ENCODE measurements at places on chromosomes 3 and 15. TPM values are rescaled to one million over a fixed set of nuclear protein-coding genes. Genes with fewer than 3 reads are reported as not detected.

Gene WNT5A
- 4.2 TPM for total RNA-seq

Gene CYP11A1
- total RNA-seq = 0.55 TPM

Gene UROC1
- total RNA-seq = not detected

Gene CFAP100
- not detected for total RNA-seq

Gene CCDC39
- not detected for total RNA-seq

DNA sequence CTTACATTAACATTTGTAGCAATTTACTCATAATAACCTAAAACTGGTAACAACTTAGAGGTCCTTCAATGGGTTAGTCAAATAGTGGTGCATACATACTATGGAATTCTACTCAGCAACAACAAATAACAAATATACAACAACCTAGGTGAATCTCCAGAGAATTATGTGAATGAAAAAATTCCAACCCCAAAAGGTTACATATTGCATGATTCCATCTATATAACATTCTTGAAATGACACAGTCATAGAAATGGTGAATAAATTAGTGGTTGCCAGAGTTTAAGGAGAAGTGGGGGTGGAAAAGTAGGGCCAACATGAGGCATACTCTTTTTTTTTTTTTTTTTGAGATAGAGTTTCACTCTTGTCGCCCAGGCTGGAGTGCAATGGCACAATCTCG, 12.7 kb upstream of the SNTN start:
- no peak for DNase-seq

DNA sequence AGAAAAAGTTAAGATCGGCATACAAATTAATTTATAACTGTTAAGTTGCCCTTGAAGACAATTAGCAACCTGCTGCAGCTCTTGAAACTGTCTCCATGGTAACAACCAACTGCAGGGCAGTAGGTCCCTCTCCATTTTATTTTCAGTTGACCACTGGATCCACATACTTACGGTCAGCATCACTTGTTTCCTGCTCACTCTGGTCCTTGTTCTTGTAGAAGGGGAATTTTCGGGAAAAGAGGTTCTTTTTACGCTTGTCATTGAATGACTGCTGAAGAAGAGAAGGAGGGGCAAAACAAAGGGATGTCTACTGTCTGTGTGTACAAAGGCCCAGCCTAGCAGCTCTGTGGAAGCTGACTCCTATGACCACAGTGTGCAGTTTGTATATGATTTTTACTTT, 46.8 kb upstream of the MELTF start:
- DNase-seq = no peak

DNA sequence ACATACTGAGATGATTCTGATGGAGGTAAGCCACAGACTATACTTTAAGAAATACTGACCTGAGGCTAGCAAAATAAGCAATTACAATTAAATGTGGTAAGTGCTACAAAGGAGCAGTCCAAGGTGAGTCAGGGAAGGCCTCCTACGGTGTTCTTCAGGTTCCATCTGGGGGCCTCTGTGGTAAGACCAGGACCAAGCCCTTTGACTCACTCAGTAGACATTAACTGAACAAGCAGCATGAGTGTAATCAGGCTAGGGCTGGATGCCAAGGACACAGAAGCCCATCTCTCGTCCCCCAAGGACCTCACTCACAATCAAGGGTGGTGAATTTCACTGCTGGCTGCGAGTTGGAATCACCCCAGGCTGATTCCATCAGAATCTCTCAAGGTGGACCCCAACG, 37.3 kb downstream of the DZIP1L start:
- DNase-seq = no peak

- DNase-seq = no peak
These were observed 27.1 kb upstream of the AP4E1 start for GRCh38 chr15:50881121-50882048.

- no peak for DNase-seq
These were observed 261.9 kb upstream of the NR2E3 start for GRCh38 chr15:71548401-71548807.

DNA sequence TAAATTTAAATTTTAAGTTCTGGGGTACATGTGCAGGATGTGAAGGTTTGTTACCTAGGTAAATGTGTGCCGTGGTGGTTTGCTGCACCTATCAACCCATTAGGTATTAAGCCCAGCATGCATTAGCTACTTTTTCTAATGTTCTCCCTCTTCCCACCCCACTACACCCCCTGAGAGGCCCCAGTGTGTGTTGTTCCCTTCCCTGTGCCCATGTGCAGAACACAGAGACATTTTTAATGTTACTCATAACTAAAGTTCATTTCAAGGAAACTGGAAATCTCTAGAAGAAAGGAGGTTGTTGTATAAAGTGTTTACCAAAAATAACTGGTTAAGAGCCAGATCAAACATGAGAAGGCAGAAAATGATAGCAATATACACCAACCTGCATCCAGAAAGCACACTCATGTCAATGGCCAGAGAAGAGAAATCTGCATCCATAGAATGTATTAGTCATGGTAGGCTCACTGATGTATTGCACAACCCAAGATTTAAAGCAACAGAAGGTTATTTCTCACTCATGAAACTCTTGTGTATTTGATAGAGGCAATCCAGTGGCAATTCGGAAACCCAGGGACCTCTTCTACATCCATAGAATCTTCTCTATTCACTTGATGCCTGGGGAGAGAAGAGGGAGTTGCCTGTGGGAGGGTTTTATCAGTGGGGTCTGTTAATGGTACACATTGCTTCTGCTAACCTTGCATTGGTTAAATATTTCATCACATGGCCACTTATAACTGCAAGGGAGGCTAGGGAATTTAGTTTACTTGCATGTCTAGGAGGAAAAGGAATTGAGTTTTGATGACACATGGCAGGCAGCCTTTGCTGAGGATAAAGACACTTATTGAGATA, 321.9 kb upstream of the RASGRP1 start:
- no peak for DNase-seq

GRCh38 chr3:141485641-141486495, 959 bp upstream of the RASA2 start:
- no peak for DNase-seq

DNA sequence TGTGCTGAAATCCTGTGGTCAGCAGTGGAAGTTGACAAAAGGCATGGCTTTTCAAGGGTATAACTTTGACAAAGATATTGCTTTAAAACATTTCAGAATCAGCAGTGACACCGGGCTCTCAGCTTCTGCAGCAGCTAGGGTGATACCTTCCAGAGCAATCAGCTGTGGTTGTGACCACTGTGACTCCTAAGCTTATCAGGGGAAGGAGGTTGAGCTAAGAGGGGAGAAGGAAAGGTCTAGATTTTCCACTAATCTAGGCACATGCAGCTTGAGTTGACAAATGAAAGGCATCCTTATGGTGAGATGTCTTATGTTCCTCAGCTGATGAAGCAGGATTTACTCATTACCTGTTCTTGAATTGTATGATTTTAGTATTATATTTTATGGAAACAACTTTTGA, 16.3 kb upstream of the LRRFIP2 start:
- no peak for DNase-seq

DNA sequence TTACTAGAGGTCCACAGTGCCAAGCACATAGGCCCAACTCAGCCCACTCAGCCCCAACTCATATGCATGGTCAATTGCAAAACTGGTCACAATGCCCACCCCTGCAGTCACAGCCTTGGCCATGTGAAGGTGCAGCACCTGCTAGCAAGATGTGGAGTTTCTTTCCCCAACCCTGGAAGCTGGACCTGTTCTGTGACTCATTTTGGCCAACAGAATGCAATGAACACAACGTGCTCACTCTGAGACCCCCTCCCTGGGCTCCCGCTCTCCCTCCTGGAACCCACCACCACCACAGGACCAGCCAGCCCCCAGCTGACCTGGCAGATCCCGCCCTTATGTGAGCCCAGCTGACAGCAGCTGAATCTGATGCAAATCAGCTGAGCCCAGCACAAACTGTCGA, 34.4 kb downstream of the ALDH1L1 start:
- DNase-seq = no peak

GRCh38 chr15:92907896-92908712, 8.0 kb downstream of the CHD2 start:
- no peak for DNase-seq

DNA sequence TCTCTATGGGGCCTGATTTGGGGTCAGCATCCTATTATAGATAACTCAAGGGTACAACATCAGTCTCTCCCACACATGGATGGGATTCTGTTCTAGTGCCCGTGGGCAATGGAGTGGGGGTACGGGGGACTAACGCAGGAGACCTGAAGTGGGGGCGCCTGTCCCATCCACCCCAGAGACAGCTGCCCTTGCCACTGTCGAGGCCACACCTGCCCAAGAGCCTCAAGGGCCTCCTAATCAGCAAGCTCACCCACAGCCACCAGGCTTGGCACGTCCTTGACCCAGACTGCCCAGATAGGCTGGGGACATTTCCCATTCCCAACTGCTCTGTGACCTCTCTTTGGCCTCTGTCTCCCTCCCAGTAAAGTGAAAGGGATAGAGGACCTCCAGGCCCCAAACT, 8.5 kb upstream of the ISLR2 start:
- DNase-seq = no peak

- DNase-seq = no peak
These were observed 31.9 kb downstream of the TNIK start for GRCh38 chr3:171428321-171428787.
